ENCODE measurements at places on chromosomes 7 and 10. TPM values are rescaled to one million over a fixed set of nuclear protein-coding genes. Genes with fewer than 3 reads are reported as not detected.

- DNase-seq, result no peak
Observed at GRCh38 chr10:48399056-48399541, 92.6 kb downstream of the MAPK8 start.

- no peak for DNase-seq
Observed at GRCh38 chr10:63522995-63523394, 1.8 kb downstream of the REEP3 start.

GRCh38 chr10:84783386-84783785, 455.0 kb downstream of the CCSER2 start:
- no peak for DNase-seq

GRCh38 chr7:131004371-131004770, 270.4 kb upstream of the KLF14 start:
- DNase-seq, result no peak

Gene TMEM213
- 0.09 TPM for polyA plus RNA-seq

GRCh38 chr10:77711683-77712049, 74.1 kb upstream of the KCNMA1 start:
- DNase-seq, result no peak

DNA sequence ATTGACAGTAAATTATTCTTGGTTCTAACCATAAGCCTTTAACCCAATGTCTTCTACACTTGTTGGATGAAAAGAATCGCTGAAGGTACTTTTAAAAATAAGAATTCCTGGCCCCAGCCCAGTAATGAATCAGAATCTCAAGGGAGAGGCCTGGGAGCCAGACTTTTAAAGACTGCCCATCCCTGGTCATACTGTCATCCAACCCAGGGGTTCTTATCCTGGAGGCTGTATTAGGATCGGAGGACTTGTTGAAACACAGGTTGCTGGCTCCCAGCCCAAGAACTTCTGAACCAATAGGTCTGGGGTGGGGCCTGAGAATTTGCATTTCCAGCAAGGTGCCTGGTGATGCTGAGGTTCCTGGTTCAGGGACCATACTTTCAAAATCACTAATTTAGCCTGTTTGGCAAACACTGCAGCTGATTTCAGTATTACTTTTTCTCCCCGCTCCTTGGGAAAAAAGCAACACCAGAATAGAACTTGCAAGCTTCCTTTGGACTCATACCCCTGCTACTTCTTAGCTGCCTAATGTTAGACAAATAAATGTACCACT, 79.5 kb upstream of the FAM133B start:
- no peak for DNase-seq

Gene ETV1
- polyA plus RNA-seq, result 11.0 TPM

Gene SAP25
- polyA plus RNA-seq, result 3.5 TPM

DNA sequence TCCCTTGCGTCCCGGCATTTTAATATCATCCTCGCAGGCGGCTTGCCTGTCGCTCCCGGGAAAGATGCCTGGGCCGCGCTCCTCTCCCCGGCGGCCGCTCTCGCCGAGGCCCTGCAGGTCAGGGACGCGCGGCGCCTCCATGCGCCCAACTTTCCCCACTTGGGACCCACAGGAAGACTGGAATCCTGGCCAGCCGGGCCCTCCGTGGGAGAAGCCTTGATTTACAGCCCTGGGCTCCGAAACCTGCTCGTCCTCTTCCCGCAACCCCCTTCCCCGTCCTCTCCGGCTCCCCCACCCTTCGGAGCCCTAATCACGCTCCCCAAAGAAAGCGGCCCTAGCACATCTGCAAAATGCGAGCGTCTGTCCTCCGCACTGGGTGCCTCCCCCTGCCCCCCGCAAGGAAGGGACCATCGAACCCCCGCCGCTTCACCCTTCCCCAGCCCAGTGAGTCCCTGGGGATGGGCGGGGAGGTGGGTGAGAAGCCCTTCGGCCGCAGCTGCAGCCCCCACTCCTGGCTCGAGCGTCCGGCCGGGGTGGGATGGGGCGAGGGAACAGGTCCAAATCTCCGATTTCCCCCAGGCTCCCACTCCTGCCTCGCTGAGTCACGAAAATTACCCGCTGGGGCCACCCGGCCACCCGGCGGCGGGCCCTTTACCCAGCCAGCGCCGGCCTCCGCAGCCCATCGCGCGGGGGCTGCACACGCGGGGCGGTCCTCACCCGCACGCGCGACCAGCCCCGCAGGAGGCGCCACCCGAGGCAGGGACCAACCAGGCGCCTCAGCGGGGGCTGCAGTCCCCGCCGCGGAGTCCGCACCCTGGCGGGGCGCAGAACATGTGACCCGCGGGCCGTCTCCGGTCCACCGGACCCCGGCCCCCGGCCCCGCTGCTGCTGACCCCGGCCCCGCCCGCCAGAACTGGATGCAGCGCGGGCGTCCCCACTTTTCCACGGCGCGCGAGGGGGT, 695 bp downstream of the HSPA12A start:
- no peak for DNase-seq

GRCh38 chr7:33872870-33873269, 32.5 kb upstream of the BMPER start:
- DNase-seq, result no peak

Gene LOXL4
- polyA plus RNA-seq, result 9.5 TPM

Gene C7orf33
- polyA plus RNA-seq, result 1.1 TPM

DNA sequence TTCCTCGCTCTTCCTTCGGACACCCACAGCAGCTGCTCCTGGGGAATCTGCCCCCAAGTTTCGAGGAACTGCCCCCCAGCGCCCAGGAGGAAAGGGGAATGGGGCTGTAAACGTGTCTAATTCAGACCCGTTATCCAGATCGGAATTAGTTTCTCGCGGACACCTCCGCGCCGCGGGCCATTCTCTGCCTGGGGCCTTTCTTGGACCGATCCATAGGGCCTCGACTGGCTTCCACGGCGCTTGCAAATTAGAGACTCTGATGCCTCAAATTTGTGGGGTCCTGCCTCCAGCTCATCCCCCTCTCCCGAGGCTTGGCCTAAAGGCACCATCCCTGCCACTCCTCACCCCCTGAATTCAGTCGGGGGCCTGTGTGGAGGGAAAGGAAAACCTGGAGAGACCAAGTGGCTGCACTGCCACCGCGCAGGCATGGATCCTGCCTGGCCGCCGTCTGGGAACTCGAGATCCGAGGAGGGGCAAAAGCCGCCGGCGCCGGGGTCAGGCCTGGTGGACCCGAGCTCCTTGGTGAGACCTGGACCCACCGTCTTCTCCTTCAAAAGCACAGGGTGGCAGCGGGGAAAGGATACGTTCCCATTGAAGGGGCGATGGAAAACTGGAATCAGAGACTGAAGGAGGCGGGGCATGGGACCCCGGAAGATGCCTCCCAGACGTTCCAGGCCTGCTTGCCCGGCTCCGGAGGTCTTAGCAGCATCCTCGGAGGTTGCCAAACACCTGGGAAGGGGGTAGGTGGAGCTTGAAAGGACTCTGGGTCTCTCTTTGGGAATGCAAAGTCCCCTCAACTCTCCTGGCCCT, 13.7 kb downstream of the LBX1 start:
- no peak for DNase-seq

- DNase-seq, result no peak
Observed at GRCh38 chr7:52831321-52831720, 204.1 kb upstream of the POM121L12 start.

- no peak for DNase-seq
Observed at GRCh38 chr10:104080762-104081161, 4.9 kb downstream of the COL17A1 start.

DNA sequence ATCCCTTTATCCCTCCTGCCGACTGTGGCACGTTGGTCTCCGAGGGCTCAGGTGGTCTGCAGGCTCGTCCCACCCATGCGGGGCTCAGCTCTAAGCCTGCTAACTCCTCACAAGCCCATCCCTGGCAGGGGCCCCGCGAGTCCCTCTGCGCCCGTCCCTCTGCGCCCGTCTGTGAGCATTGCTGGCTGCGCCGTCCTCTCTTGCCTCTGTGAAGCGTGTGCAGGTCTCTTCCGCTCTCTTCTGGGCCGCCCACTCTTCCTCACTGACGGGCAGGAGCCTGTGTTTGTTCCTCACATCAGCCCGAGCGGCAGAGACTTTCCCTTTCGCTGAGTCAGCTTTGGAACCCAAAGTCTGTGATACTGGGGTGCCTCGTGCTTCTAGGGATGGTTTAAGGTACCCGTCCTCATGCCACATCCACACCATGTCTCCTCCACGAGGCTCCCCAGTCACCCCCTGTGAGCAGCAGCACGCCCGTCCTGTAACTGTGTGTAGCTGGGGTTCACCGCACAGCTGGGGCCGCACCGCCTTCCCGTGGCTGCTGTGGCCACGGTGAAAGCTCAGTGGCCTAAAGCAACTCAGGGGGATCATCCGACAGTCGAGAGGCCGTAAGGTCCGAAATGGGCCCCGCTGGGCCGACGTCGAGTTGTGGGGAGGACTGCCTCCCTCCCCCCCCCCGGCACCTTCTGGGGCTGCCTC, 35.5 kb downstream of the ADGRA1 start:
- DNase-seq, result no peak

Gene PTF1A
- not detected for polyA plus RNA-seq

DNA sequence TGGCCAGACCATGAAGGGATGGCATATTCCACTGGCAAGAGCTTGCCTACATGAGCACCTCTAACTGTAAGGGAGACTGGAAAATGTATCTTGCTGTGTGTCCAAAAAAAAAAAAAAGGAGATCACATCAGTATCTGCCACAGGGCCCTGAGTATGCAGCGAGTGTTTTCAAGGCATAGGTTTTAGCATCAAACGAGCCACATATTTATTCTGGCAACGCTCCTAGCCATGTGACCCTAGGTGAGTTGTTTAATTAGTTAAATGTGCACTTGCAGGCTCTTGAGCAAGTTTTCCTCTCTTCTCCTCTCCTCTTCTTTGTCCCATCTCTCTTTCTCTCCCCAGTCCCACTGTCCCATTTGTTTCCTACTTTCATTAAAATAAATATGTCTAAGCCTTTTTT, 428.7 kb upstream of the AKR1E2 start:
- DNase-seq, result no peak

GRCh38 chr7:27078616-27079233, 17.1 kb downstream of the HOXA1 start:
- no peak for DNase-seq

Gene BAIAP2L1
- 6.8 TPM for polyA plus RNA-seq

- peak; percentile 24 for DNase-seq
Observed at GRCh38 chr10:50421026-50421719, 169.9 kb upstream of the ASAH2 start.

DNA sequence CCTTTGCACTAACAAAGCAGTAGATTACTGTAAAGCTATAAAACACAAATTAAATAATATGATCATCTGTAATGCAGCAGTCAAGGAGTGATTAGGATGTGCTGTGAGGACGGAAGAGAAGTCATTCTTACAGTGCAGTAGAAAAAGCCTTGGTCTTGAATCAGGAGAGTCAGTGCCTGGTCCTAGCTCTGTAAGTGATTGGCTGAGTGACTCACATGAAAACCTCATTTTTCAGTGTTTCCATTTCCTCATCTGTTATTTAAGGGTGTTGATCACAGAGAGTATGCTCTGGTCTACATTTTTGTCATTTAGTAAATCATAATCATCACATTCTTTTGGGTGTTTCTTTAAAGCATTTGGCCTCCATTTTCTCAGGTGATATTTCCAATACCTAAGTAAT, 717.8 kb downstream of the LRMDA start:
- DNase-seq, result no peak

- DNase-seq, result no peak
Observed at GRCh38 chr7:107937531-107937930, 46.5 kb downstream of the DLD start.

- no peak for DNase-seq
Observed at GRCh38 chr10:123537188-123537961, 128.8 kb upstream of the GPR26 start.

DNA sequence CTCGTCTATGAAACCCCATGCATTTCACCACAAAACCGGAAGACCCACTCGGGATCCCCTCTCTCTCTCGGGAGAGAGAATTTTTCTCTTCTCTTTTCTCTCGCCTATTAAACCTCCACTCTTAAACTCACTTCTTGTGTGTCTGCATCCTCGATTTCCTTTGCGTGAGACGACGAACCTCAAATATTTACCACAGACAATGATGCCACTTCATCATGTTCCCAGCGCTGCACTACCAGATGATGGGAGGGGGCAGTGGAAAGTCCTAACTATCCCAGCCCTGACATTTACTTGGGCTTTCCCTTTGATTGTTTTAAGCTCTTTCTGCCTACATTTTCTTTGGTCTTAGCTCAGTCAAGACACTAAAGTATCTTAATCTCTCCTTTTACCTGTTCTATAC, 906.7 kb downstream of the GRID1 start:
- no peak for DNase-seq

DNA sequence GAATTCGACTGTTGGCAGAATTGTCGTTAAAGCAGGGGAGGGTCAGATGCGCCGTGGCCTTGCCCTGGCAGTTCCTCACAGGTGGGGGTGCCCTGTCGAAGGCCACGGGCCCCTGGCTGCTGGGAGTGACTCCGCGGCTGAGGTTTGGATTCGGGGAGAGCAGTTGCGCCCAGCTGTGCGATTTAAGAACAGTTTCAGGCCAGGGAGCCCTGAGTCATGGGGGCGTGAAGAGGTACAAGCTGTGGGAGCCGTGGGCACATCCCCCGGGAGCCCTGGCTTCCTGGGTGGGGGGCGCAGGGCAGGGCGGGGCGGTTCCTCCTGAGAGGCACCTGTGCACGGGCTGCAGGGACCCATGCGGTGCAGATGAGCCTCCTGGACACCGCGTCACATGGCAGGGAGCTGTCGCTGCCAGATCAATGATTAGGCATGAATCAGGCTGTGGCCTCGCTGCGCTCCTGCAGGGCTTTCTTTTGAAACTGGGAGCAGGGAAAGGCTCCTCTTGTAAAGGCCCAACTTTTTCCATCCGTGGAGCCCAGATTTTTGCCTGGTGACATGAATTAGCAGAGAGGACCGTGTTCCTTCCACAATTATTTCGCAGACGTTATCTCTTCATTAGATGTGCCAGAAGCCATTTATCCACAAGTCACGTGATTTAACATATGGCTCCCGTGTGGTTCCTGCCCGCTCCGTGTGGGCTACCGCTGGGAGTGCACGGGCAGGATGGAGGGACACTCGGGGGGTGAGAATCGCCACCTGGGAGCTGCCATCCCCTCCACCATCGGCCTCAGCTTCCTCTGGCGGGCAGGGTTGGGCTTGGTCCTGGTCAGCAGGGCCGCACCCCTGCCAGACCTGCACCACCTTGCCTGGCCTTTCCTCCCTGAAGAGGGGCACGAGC, 918 bp downstream of the PWWP2B start:
- DNase-seq, result no peak

DNA sequence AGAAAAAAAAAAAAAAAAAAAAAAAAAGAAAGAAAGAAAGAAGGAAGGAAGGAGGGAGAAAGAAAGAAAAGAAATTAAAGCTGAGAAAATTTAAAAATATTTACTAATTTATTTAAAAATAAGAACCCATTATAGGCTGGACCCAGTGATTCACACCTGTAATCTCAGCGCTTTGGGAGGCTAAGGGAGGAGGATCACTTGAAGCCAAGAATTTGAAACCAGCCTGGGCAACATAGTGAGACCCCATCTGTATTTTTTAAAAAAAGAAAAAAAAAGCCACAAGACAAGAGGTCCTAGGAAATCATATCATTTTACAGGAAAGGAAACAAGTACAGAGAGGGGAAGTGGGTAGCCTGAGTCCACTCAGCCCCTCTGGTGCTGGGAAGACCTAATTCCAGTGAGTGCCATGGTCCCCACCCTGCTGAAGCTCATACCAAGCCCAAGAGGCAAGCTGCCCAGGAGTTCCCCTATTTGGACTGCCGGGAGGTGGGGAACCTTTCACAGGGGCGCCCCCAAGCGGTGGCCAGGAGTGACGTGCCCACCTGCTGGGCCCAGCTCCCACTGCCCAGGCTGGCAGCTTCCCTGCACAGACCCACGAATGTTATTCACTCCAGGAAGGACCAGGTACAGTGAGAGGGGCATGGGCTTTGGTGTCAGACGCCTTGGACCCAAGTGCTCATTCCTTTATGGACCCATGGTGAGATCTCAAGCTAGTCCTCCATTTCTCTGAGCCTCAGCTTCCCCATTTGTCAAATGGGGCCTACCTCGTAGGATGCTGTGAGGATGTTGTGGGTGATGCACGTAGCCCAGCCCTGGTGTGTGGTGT, 133.6 kb downstream of the ZMIZ1 start:
- no peak for DNase-seq

All from forelimb muscle (tissue), 1 donor.